CD4-positive, alpha-beta T cell treated with Interleukin-17A for 1 hour (primary cell): ENCODE measurements at places on chromosomes 13 and 19.

DNA sequence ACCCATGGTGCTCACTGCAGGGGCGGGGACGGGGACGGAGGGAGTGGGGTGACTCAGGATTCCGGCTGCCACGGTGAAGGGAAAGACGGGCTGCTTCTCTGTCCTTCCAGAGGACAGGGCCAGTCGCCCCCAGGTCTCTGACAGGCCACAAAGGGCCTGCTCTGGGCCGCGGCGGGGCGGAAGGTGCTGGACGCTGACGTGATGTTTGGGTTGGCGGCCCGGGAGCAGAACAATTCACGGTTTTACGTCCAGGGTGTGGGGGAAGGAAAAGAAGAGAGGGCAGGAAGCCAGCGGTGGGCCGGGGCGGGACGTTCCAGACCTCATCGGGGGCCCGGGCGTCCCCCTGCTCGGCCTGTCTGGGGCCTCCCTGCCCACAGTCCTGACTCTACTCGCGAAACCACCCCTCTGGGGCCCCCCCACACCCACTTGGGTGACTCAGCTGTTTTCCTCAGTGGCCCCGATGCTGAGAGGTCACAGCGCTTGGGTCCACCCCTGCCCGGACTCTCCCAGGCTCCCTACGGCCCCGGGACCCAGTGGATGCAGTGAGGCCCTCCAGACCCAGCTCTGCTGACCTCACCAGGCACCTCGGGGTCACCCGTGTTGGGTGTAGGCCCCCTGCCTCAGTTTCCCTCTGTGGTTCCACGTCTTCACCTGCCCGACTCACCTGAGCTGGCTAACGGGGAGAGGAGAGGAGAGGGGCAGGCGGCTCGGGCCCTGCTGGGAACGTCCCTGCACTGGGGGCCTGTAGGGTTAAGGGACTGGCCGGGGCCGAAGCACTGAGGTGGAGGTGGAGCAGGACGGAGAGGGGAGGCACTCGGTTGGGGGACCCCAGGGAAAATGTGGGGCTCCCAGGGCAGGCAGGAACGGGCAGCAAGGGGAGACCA lies 29.2 kb downstream of the PIP5K1C start:
- peak; percentile 38 for DNase-seq

DNA sequence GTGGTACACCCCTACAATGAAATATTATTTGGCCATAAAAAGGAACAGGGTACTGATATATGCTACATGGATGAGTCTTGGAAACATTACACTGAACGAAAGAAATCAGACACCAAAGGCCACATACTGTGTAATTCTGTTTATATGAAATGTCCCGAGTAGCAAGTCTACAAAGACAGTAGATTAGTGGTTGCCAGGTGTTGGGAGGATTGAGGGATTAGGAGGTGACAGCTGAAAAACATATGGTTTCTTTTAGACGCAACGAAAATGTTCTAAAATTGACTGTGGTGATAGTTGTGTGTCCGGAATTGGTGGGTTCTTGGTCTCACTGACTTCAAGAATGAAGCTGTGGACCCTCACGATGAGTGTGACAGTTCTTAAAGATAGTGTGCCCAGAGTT lies 35.1 kb downstream of the IL17D start:
- no peak for DNase-seq

GRCh38 chr19:42273407-42274064 lies 4.5 kb downstream of the CIC start:
- no peak for DNase-seq

- no peak for DNase-seq
Measured at GRCh38 chr13:50617134-50617721, 226.3 kb downstream of the DLEU7 start.

- DNase-seq, result no peak
Measured at GRCh38 chr13:99326012-99326411, 18.8 kb upstream of the GPR183 start.

- DNase-seq, result peak; percentile 75
Measured at GRCh38 chr19:47228937-47229675, 1.9 kb downstream of the BBC3 start.

DNA sequence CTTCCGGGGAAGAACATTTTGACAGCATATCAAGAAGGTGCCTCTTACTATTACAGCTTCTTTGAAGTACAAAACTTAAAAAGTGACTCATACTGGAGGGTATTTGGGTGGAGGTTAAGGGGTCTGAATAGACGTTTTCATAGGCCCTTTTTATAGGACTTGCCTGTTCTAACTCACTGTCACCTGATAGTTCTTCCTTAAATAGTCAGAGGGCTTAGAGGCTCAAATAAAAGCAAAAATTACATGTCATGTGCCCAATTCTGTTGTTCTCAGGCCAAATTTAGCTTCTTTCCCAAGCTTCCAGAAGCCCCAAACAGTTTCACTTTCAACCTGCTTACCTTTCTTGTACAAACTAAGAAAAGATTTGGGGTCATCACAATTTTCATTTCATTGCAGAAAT lies 16.1 kb upstream of the SLC46A3 start:
- DNase-seq, result no peak

- DNase-seq, result no peak
Measured at GRCh38 chr13:32254916-32255723, 60.0 kb downstream of the ZAR1L start.

DNA sequence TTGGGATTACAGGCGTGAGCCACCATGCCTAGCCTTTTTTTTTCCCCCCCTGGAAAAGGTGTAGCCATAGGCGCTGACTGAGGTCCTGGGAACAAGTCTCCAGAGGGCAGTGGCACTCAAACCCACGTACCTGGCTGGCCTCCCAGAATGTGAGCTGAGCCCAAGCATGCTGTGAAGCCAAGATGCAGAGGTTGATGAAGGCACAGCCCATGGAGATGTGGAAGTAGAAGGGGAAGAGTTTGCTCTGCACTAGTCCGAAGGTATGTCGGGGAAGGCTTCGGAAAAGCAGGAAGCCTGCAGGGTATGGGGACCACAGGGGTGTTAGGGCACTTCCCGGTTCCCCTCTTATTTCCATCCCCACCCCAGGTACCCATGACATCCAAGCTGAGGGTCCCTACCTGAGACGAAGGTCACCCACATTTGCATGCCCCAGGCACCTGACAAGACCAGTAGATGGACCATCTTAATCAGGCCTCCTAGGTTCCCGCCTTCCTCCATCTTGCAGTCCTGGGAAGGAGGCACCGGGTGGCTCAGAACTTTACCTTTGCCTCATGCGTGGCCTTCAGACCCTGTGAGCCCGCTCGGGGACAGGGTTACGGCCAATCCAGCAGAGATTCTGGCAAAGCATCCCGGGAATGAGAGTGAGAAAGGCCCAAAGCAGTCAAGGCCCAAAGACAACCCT lies 805 bp downstream of the TMEM205 start:
- DNase-seq, result no peak
